Putamen (tissue), 1 donor: ENCODE measurements at places on chromosomes 7 and 10.

DNA sequence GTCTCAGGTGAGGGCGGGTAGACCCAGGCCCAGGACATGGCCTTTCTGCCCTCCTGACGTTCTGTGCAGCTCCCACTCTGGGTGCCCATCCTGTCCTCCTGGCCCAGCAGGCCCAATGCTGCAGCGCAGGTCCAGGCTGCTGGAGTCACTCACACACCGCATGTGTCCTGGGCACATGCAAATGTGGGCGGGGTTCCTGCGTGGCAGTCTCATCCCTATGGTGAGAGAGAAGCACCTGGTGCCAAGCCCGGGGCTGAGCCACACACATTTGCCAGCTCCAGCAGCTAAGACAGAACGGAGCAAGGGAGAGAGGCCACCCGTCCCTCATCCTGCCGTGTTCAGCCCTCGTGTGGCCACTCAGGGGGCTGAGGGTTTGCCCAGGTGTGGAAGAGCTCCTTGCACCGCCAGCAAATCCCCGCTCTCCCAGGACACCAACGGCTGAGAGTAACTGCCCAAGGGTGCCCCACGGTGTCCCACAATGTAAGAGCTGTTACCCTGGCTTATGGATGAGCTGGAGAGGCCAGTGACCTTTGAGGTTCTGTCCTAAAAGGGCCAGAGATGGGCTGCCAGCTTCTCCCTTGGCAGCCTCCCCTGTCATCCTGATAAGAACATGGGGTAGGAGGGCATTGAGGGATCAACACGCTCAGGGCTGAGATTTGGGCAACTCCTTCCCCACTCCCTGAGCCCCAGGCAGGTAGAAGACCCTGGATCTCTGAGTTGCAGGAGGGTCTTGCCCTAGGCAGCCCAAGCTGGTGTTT is 4.4 kb downstream of the FUOM start:
- no peak for DNase-seq

GRCh38 chr10:104563548-104563947 is 77.5 kb upstream of the SORCS3 start:
- no peak for DNase-seq

- DNase-seq, result no peak
Measured at GRCh38 chr10:114548662-114549061, 109.4 kb downstream of the ABLIM1 start.

DNA sequence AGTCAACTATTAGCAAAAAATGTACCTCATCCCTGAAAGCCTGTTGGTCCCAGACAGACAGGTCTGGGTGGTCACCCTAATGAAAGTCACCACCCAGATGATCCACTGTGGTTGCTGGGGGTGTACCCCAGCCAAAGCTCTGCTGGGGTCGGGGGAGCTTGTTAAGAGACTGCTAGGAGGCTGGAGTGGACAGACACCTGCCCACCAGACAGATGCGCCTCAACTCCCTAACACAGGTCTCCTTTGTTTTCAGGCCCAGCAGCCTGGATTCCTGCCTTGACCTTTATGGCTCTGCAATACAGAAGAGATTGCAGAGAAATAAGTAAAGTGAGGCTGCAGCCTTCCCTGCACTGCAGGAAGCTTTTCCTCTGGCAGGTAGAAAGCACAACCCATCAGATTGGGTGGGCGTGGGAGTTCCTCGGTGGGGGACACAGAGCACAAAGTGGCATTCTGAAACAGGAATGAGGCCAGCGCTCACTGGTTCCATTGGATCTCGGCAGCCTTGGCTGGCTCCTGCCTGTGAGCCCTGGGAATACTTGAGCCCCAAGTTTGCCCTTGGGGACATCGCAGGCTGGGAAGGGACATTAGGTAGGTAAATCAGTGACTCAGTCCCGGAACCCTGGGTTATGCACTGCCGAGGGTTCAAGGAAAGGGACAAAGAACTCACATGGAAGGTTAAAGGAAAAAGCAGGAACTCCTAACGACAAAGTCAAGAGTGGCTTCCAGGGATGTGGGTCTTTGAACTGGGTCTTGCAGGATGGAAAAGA is 18.0 kb upstream of the ZNF488 start:
- no peak for DNase-seq

- DNase-seq, result no peak
Measured at GRCh38 chr7:108246227-108246837, 116.2 kb upstream of the LAMB4 start.

DNA sequence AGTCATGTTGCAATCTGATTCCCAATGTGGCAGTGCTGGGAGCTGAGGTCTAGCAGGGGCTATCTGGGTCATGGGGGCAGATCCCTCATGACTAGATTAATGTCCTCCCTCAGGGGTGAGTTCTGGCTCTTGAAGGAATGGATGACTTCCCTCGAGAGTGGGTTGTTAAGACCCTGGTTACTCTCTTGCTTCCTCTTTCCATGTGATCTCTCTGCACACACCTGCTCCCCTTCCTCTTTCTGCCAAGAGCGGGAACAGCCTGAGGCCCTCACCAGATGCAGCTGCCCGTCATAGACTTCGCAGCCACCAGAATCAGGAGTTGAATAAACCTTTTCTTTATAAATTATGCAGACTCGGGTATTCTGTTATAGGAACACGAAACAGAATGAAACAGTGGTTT is 37.8 kb downstream of the SFMBT2 start:
- no peak for DNase-seq

DNA sequence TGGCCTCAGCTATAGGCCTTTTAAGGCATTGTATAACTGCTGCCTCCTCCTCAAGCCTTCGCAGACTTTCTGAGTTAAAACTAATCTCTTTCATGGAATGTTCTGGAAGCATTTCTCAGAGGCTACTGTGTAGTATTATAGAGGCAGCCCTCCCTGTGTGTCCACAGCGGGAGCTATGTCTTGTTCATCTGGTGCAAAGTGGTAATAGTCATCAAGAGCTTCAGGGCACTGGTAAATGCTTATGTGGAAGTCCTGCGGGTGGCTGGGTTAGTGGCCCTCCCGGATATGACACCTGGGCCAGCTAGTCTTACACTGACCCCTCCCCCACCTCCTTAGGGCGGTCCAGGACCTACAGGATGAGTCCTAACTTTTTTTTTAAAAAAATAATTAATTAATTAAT is 2.2 kb upstream of the ABHD11 start:
- DNase-seq, result no peak

DNA sequence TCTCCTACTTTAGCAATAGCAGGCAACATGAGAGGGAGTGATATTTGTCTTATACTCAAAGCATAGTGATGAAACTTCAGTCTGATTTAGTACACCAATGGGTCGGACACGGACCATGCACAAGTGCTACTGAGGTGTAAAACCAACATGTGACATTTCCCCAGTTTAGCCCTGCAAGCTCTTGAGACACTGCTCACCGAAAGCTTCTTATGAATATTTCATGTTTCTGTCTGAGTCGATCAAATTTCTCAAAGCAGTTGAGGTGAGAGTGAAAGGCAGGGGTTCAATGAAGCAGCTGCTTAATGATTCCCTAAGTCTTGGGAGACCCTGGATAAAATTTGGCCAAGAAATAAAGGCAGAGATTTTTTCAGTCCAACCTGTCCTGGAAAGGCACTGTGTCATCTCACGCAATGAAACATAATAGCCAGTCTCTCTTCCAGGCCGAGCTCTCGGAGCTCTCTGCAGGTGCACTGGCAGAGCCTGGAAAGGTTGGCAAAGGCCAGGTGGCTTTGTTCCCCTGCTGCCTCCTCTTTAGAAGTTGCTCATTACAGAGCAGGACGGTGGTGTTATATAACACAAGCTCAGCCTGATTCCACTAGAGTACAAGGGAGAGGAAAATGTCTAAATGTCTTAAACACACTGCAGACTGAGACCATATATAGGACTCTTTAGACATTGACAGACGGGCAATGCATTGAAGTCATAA is 33.9 kb upstream of the XPNPEP1 start:
- no peak for DNase-seq

GRCh38 chr10:129035052-129035827 is 431.8 kb upstream of the MGMT start:
- DNase-seq, result no peak

DNA sequence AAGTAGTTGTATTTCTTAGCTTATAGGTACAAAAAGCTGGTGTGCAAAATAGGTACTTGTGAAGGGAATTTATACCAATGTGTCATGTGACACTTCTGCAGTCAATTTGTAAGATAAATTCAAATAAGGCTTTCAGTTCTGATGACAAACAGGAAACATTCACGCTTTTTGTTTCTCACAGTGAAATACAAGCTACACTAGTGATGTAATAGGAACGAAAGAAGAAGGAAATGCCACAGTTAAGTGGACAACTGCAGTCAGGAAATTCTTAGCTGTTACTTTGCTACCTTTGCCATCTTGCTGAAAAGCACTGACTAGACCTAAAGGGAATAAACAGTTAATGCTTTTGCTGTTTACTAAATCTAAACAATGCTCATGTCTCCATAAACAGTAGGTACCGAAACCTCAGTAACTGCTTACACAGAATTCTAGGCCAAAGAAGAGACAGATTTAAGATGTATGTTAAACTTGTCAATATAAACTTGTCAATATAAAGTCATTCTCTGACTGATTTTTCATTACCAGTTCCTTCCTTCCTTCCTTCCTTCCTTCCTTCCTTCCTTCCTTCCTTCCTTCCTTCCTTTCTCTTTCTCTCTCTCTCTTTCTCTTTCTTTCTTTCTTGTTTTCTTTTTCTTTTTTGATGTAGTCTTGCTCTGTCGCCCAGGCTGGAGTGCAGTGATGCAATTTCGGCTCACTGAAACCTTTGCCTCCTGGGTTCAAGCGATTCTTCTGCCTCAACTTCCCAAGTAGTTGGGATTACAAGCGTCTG is 10.1 kb downstream of the OTUD1 start:
- peak; percentile 19 for DNase-seq

GRCh38 chr7:39199006-39199405 is 221.3 kb downstream of the POU6F2 start:
- DNase-seq, result no peak

GRCh38 chr7:73896454-73896853 is 35.5 kb downstream of the TMEM270 start:
- no peak for DNase-seq

DNA sequence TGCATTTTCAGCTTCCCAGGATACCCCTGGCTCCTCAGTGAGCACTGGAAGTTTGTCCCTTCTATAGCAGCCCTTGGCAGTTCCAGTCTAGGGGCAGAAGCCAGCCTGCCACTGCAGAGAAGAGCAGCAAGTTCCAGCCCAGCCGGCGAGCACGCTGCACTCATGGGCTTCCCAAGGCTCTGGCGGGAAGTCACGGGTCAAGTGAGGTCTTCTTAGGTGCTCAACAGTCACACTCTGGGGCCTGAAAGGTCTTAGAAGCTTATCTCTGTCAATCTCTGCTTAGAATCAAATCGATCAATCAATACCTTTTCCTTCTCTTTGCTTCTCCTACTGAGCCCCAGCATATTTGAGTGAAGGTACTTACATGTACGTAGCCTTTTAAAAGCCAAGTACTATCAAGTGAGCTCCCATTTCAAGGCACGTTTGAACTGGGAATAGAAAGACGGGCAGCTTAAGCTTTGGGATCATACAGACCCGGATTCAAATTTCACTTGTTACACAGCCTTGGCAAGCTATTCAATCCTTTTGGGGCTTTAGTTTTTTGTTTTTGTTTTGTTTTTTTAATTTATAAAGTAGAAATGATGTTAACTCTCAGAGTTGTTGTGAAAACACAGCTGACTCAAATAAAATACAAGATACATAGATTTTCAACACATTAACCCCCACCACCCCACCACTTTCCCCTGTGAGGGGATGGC is 152.6 kb upstream of the KLF14 start:
- DNase-seq, result no peak

DNA sequence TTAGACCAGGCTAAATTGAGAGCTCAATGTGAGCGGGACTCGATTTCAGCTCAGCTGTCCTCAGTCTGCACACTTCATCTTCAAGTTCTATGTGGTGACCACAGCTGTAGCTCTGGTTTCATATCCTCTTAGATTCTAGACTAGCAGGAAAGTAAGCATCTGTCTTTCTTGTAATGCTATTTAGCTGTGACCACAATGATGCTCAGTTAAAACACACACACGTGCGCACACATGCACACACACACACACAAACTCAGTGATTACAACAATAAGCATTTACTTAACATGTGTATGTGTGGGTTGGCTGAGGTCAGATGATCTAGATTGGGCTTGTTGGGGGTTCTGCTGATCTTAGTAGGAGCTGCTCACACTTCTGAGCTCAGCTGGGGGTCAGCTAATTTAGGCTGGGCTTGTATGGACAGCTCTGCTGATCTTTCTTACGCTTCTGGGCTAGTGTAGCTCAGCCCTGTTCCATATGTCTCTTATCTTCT is 82.5 kb downstream of the ZNF365 start:
- DNase-seq, result no peak

- DNase-seq, result no peak
Measured at GRCh38 chr7:44738051-44738723, 10.5 kb upstream of the ZMIZ2 start.

GRCh38 chr10:96705134-96705533 is 15.2 kb downstream of the PIK3AP1 start:
- DNase-seq, result no peak

- peak; percentile 89 for DNase-seq
Measured at GRCh38 chr7:143882604-143883078, 19.3 kb downstream of the TCAF1 start.

- no peak for DNase-seq
Measured at GRCh38 chr10:13180788-13181187, 19.4 kb downstream of the MCM10 start.

DNA sequence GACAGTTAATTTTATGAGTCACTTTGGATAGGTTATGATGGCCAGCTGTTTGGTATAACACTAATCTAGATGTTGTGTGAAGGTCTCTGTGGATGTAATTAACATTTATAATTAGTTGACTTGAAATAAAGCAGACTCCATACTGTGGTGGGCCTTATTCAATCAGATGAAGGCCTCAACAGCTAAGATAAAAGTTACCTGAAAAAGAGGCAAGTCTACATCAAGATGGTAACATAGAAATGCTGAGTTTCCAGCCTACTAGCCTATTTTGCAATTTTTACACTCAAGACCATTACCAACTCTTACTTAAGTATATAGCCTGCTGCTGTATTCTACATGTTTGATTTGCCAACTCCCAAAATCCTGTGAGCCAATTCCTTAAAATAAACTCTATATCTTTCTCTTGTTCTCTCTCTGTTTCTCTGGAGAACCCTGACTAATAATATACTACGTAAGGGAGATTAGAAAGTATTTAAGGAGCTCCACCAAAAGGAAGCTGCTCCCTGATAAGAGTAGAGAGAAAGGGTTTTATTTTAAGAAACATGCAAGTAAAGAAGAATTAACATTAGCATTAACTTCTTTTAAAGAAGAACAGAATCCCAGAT is 42.7 kb downstream of the ZNF438 start:
- no peak for DNase-seq

- peak; percentile 47 for DNase-seq
Measured at GRCh38 chr10:101272229-101272868, 43.1 kb upstream of the LBX1 start.

- no peak for DNase-seq
Measured at GRCh38 chr10:128050121-128050516, 76.1 kb downstream of the MKI67 start.

- no peak for DNase-seq
Measured at GRCh38 chr7:82741493-82741892, 297.9 kb upstream of the CACNA2D1 start.
